A549 treated with dexamethasone at 1 μM for 4 hours (cell line): ENCODE measurements at places on chromosomes 13 and 19. TPM values are rescaled to one million over a fixed set of nuclear protein-coding genes. Genes with fewer than 3 reads are reported as not detected.

ZNF121 gene
- total RNA-seq, result 3.7 to 4.7 TPM (median 4.0 TPM) in 5 replicates

ZNF546 gene
- total RNA-seq, result 1.8 to 2.5 TPM (median 2.2 TPM) in 5 replicates

FLT3LG gene
- total RNA-seq, result 0.94 to 1.6 TPM (median 1.2 TPM) in 5 replicates

APOC1 gene
- 91.2 to 130 TPM (median 94.0 TPM) in 5 replicates for total RNA-seq

ZNF99 gene
- not detected in 5 replicates for total RNA-seq

TFPT gene
- 20.8 to 24.6 TPM (median 21.4 TPM) in 5 replicates for total RNA-seq

CGB5 gene
- total RNA-seq, result 0.20 to 0.72 TPM (median 0.42 TPM) in 4 of 5 replicates, not detected in the other

CRLF1 gene
- 3.7 to 7.1 TPM (median 6.8 TPM) in 5 replicates for total RNA-seq

ONECUT3 gene
- total RNA-seq, result 0.01 TPM in 2 of 5 replicates, not detected in the others

TMIGD2 gene
- total RNA-seq, result not detected in 5 replicates

GIPR gene
- total RNA-seq, result 1.4 to 4.1 TPM (median 2.4 TPM) in 5 replicates

SHANK1 gene
- total RNA-seq, result 0.09 to 0.27 TPM (median 0.22 TPM) in 5 replicates

ZNF728 gene
- total RNA-seq, result not detected in 5 replicates

SYNE4 gene
- total RNA-seq, result 0.15 to 0.36 TPM (median 0.28 TPM) in 5 replicates

DBP gene
- total RNA-seq, result 1.5 to 2.7 TPM (median 1.7 TPM) in 5 replicates

MBD3L2 gene
- total RNA-seq, result not detected in 5 replicates

TMEM205 gene
- 95.8 to 123 TPM (median 104 TPM) in 5 replicates for total RNA-seq

PCDH20 gene
- not detected in 5 replicates for total RNA-seq

ANO8 gene
- total RNA-seq, result 1.4 to 3.3 TPM (median 2.8 TPM) in 5 replicates

FCER2 gene
- not detected in 5 replicates for total RNA-seq

COX6B1 gene
- total RNA-seq, result 1,250 to 1,794 TPM (median 1,275 TPM) in 5 replicates

LIM2 gene
- not detected in 5 replicates for total RNA-seq

PSG2 gene
- not detected in 5 replicates for total RNA-seq

LYL1 gene
- total RNA-seq, result 0.47 to 0.80 TPM (median 0.69 TPM) in 5 replicates

KIRREL2 gene
- total RNA-seq, result 0.37 to 0.65 TPM (median 0.52 TPM) in 5 replicates

KIR3DL1 gene
- not detected in 5 replicates for total RNA-seq

IRS2 gene
- 39.4 to 74.0 TPM (median 60.7 TPM) in 5 replicates for total RNA-seq

LTBP4 gene
- 34.3 to 57.2 TPM (median 46.2 TPM) in 5 replicates for total RNA-seq

STXBP2 gene
- total RNA-seq, result 28.4 to 45.3 TPM (median 38.6 TPM) in 5 replicates

CCNE1 gene
- 25.4 to 29.0 TPM (median 25.9 TPM) in 5 replicates for total RNA-seq

SYCN gene
- not detected in 5 replicates for total RNA-seq

LRRC25 gene
- 0.11 TPM in 1 of 5 replicates, not detected in the others for total RNA-seq

SERPINE3 gene
- total RNA-seq, result not detected in 5 replicates

ZFP14 gene
- total RNA-seq, result 1.5 to 2.8 TPM (median 2.2 TPM) in 5 replicates

EDDM13 gene
- not detected in 5 replicates for total RNA-seq

RASGRP4 gene
- total RNA-seq, result 0.11 to 0.26 TPM (median 0.19 TPM) in 5 replicates

GZMM gene
- 0.19 to 0.32 TPM (median 0.23 TPM) in 4 of 5 replicates, not detected in the other for total RNA-seq

ZNF556 gene
- total RNA-seq, result 0.01 to 0.19 TPM (median 0.04 TPM) in 5 replicates

RASL11A gene
- 3.1 to 6.8 TPM (median 4.9 TPM) in 5 replicates for total RNA-seq

LILRB2 gene
- 0.06 to 0.15 TPM (median 0.08 TPM) in 5 replicates for total RNA-seq

LCP1 gene
- total RNA-seq, result 0.13 to 0.30 TPM (median 0.15 TPM) in 5 replicates

UGGT2 gene
- 7.5 to 11.2 TPM (median 10.1 TPM) in 5 replicates for total RNA-seq

SMIM24 gene
- total RNA-seq, result 0.32 to 1.3 TPM (median 1.1 TPM) in 5 replicates

STOML3 gene
- not detected in 5 replicates for total RNA-seq

CYP4F12 gene
- 1.6 to 2.8 TPM (median 2.1 TPM) in 5 replicates for total RNA-seq

PHLDB3 gene
- 8.5 to 9.2 TPM (median 8.7 TPM) in 5 replicates for total RNA-seq

LGALS4 gene
- 0.21 to 0.53 TPM (median 0.42 TPM) in 5 replicates for total RNA-seq

FSD1 gene
- 6.7 to 8.0 TPM (median 7.6 TPM) in 5 replicates for total RNA-seq

LGALS14 gene
- not detected in 5 replicates for total RNA-seq

CD79A gene
- total RNA-seq, result 0.92 to 1.2 TPM (median 1.0 TPM) in 5 replicates

MAST1 gene
- 0.92 to 2.2 TPM (median 1.7 TPM) in 5 replicates for total RNA-seq
